Hindlimb muscle (tissue), 1 donor: ENCODE measurements at places on chromosomes 4 and X.

GRCh38 chrX:67693928-67694327, 150.1 kb downstream of the AR start:
- DNase-seq: no peak

DNA sequence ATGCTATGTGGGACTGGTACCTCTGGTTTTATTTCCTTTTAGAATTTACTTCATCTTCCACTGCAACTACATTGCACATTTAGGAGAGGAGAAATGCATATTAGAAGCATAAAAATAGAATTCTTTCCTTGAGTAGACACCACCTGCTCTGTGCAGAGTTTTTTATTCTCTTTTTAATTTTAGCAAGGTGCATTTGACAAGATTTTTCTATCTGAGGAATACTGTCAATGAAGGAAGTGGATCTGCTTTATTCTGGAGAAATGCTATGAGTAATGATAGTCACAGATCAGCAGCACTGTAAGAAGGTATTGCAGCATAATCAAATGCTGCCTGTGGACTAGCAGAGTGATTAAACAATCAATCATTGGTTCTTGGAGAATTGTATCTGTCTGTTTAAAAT, 1038.3 kb downstream of the RAPGEF2 start:
- DNase-seq: no peak

- DNase-seq: no peak
Measured at GRCh38 chrX:17481086-17481485, 106.1 kb downstream of the NHS start.

GRCh38 chr4:73821325-73821724, 15.2 kb upstream of the CXCL6 start:
- DNase-seq: no peak

- DNase-seq: peak; percentile 56
Measured at GRCh38 chr4:139603576-139604410, 47.8 kb upstream of the SETD7 start.

DNA sequence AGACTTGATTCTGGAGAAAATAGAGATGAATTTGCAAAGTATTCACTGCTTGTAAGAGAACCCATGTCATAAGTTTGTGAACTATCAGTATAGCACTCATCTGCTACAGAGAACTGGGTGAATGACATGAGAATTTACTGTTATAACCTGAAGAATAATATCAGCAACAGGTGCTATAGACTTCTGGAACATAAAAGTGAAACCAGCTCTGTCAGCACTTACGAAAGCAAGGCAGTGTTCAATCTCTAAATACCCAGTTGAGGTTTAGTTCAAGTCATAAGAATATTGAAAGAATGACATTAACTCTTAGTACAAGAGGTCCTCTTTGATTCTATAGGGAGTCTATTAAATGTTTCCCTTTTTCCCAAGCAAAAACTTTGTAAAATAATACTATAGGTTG, 232.9 kb upstream of the ANKRD50 start:
- DNase-seq: no peak

- DNase-seq: no peak
Measured at GRCh38 chrX:19064175-19064574, 58.1 kb downstream of the ADGRG2 start.

GRCh38 chrX:54415534-54416350, 24.5 kb upstream of the TSR2 start:
- peak; percentile 8 for DNase-seq

- DNase-seq: no peak
Measured at GRCh38 chr4:7727749-7728148, 211.9 kb downstream of the AFAP1 start.

- DNase-seq: no peak
Measured at GRCh38 chr4:143405075-143405730, 68.5 kb downstream of the GAB1 start.

GRCh38 chr4:13378973-13379759, 105.0 kb downstream of the RAB28 start:
- DNase-seq: no peak

GRCh38 chr4:74254386-74254785, 53.9 kb upstream of the EPGN start:
- DNase-seq: no peak
